ENCODE measurements at places on chromosomes 2 and 18. TPM values are rescaled to one million over a fixed set of nuclear protein-coding genes. Genes with fewer than 3 reads are reported as not detected.

PCARE gene
- 0.11 TPM for total RNA-seq

DNA sequence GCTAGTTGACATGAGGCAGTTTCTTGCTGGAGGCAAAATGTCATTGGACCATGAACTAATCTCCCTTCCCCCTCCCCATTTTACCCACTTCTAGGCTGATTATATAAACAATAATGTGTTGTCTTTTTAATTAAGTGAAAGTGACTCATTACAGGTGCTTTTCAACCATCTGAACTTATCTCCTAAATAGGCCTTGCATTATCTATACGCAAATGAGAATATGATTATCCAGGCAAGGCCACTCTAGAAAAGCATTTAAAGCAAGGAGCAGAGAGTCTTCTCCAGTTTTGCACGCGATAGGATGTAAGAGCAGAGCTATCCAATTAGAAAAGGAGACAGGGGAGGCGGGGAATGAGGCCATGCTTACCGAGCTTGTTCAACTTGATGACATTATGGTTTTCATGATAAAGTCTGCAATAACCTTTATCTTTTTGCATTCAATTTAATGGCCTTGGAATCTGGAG is 286.1 kb upstream of the SIX3 start:
- no peak for DNase-seq

- DNase-seq: no peak
Measured at GRCh38 chr2:135615404-135615803, 84.1 kb downstream of the R3HDM1 start.

DNA sequence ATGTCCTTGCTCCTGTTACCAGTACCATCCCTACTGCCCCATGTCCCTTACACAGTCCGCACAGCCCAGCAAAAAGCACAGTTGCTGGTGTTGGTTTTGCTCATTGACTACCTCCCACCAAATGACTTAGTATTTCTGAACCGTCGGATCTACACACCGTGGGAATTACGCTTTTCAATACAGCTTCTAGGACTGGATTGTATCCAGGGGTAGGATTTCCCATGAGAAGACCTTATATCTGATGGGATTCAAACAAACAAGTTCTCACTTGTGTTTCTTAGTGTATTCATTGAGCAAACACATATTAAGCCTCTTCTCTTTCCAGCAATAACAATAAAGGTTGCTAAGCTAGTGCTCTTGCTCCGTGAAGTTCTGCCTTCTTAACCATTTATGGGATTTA is 25.8 kb downstream of the TRAPPC12 start:
- DNase-seq: no peak
